H9 (cell line): ENCODE measurements at places on chromosomes 6 and 20. TPM values are rescaled to one million over a fixed set of nuclear protein-coding genes. Genes with fewer than 3 reads are reported as not detected.

Gene CD93
- total RNA-seq = not detected in 2 replicates

- H3K4me3 ChIP-seq = peak overlapping the region; percentile 22; the same call in 1 of the 3 replicates
- H3K27ac ChIP-seq = no peak overlapping the region
- peak; percentile 71 for DNase-seq
- H3K27me3 ChIP-seq = no peaks in the 10 kb centered on the region
Observed at GRCh38 chr20:20824924-20825584, 112.6 kb upstream of the RALGAPA2 start.

GRCh38 chr6:138818496-138819194 lies 22.8 kb downstream of the ECT2L start:
- H3K4me3 ChIP-seq = no peak overlapping the region
- peaks cover 5% of the 10 kb centered on the region; the same call in 1 of the 2 replicates for H3K4me1 ChIP-seq
- DNase-seq = peak; percentile 28
- no peaks in the 10 kb centered on the region for H3K27me3 ChIP-seq

Gene EEF1E1
- total RNA-seq = 71.8 and 76.0 TPM in 2 replicates

DNA sequence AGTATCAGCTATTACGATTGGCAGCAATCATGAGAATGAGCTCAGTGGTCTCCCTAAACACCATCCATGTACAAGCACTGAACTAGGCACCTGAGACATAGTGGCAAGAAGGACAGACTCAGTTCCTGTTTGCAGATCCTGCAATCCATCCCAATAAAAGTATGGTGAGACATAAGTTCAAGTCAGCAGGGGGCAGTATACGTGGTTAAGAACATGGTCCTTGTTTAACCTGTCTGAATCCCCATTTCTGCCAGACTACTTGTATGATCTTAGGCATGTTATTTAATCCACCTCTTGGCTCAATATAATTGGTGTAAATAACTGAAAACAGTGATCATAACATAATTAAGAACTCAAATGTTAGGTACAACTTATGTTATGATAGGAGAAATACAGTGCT lies 33.2 kb upstream of the PNISR start:
- DNase-seq = peak; percentile 27
- H3K27me3 ChIP-seq = no peaks in the 10 kb centered on the region
- H3K36me3 ChIP-seq = peaks cover 56% of the 10 kb centered on the region
